K562 (cell line): ENCODE measurements at places on chromosomes 1 and 21.

DNA sequence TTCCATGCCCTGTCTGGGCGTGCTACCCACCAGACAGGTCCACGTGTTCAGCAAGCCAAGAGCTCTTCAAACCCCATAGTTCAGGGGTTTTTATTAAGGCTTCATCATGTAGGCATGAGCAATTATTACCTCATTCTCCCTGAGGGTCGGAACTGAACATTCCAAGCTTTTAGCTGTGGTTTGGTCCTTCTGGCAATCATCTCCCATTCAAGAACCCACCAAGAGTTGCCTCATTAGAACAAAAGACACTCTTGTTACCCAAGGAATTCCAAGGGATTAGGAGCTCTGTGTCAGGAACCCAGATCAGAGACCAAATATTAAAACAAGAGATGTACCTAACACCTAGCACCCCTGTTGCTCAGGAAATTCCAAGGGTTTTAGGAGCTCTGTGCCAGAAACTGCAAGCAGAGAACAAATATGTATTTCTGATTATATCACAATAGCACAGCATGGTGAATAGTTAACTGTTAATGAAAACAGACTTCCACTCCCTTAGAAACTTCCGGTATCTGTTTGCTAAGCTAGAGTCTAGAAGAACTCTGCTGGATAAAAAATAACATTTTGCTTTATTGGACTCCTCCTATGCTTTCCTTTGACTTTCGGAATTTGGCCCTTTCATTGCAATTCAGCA lies 201.2 kb upstream of the L1TD1 start:
- DNase-seq: no peak

- no peak for DNase-seq
Observed at GRCh38 chr21:44376606-44377005, 23.2 kb downstream of the TRPM2 start.

GRCh38 chr1:30872033-30872947 lies 36.3 kb downstream of the SDC3 start:
- peak; percentile 92 for DNase-seq

GRCh38 chr1:87042111-87042811 lies 127.8 kb downstream of the HS2ST1 start:
- DNase-seq: no peak

DNA sequence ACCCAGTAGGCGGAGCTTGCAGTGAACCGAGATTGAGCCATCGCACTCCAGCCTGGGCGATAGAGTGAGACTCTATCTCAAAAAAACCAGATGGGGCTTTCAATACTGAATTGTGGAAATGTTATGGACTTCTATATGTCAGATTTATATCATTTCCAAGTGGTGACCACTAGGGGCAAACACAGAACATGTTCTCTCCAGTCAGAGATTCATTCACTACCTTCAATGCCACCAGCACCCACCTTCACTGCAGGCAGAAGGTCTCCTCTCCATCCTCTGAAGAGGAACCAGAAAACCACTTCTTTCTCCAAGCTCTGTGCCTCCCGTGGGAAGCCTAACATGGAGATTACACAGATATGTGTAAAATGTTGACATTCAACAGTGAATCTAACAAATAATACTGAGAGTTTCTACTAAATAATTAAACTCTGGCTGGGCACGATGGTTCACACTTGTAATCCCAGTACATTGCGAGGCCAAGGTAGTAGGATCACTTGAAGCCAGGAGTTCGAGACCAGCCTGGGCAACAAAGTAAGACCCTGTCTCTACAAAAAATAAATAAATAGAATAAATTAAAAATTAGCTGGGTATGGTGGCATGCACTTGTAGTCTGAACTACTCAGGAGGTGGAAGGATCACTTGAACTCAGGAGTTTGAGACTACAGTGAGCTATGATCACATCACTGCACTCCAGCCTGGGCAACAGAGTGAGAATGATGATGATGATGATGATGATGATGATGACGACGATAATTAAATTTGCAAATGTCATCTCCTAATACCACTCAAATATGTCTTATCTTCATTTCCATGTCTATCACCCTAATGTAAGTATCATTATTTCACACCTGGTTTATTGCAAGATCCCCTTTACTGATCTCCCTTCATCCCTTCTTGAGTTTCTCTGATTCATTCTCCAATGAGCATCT lies 151.1 kb downstream of the ZNF281 start:
- DNase-seq: peak; percentile 42

DNA sequence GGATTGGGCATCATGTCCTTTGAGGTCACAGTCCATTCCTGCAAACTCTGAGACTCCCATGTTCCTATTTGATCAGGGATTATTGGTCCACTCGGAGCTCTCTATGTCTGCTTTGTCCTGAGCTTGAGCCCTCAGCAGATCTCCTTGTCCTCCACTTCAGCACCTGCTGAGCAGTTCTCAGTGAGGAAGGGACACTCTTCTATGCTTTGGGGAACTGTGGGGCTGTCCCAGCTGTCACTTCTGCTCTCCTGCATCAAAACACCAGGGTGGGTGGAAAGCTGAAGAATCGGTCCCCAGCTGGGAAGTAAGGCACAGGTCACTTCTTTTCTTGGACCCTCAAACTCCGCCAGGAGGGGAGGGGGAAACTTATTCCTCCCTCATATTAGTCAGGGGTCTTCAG lies 99.5 kb downstream of the PCP4 start:
- DNase-seq: no peak

DNA sequence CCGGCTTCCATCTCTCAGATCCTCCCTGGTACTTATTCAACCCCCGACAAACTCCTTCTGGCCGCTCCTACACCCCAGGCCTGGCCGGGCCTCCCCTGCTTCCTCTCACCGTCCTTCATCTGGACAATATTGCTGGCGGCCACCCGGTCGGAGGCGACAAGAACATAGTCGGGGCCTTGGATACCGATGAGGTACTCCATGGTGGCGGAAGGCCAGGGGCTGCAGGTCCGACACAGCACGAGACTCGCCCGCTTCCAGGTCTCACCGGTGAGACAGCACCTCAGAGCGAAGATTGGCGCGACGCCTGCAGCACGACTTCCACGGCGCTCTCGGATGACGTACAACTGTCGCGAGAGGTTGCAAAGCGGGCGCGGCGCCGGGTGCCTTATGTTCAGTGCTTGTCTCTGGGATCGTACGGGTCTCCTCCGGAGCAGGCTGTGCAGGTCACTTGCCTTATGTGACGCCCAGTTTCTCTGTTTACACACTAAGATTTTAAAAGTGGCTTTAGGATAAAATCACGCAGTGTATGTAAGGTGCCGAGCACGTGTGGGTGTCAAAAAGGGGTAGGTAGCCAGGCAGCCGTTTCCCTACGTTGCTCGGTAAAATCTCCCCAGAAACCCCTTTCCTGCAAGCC lies at the start of gene PSMB2:
Gene PSMB2 (minus strand): TSS at position 294 of the 634 bp plus-strand sequence. CDS start 94 bp downstream, at position 200.
- peak; percentile 100 for DNase-seq

DNA sequence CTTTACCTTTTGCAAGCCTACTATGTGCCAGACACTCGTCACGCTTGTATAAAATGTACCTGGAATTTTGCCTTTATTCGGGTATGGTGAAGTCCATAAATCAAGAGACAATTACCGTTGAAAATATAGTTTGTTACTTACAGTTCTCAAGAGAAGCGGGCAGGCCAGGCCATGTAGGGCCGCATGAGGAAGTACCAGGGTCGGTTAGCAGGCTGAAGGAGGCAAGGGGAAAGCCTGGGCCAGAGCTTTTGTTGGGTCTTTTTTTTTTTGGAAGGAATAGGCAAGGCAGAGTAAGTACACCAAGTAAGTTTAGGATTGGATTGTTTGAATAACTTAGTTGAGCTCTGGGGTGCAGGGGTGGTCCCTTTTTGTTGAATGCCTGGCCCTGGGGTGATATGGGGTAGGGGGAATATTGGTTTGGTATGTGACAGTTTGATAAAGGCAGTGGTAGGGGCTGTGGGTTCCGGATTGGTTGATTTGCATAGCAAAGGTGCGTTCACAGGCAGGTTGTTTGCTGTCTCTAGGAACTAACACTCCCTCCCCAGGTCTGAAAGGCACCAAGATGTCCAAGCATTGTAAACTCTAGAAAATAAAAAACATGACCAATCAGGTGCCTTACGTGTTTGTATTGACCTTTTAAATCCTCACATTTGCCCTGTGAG lies 80.7 kb downstream of the KAZN start:
- no peak for DNase-seq

- no peak for DNase-seq
Observed at GRCh38 chr1:147794570-147794969, 34.2 kb upstream of the GJA5 start.

DNA sequence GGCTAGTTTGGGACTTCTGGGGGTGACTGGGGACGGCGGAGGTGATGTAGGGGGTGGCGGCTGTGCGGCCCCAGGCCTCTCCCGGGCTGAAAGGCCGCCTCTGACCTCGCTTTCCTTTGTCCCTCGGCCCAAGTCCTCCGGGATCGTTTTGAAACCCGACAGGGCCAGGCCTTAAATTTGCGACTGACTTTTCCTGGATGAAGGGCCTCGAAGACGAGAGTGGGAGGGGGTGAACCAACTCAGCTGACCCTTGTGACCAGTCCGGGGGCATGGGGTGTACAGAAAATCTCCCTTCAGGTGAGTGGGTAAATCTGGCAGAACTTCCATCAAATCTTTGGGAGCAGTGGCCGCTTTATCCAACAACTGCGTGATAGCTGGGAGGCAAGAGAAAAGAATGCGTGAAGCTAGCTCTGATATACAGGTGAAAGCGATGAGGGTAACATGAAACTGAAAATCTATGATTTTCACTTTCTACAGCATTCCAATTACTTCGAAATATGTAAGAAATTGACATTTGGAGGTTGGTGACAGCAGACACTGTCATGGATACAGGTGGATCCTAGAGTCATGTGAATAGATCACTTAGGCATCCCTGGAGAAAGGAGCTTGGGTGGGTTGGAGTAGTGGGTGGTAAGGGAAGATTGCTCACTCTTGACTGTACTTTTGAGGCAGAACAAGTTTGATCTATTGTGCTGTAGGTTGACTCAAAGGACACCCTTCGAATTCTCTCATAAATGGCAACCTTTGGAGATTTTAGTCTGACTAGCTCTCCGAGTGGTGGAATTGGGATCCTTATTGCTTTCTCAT lies 885 bp downstream of the AHCYL1 start:
- DNase-seq: no peak

- DNase-seq: no peak
Observed at GRCh38 chr21:31161157-31161556, 122.9 kb upstream of the KRTAP19-8 start.

GRCh38 chr1:20323613-20323920 lies 32.9 kb downstream of the VWA5B1 start:
- DNase-seq: no peak

GRCh38 chr1:66282343-66282852 lies 251.6 kb upstream of the SGIP1 start:
- no peak for DNase-seq

- peak; percentile 82 for DNase-seq
Observed at GRCh38 chr21:46393451-46393940, 65.2 kb upstream of the DIP2A start.

DNA sequence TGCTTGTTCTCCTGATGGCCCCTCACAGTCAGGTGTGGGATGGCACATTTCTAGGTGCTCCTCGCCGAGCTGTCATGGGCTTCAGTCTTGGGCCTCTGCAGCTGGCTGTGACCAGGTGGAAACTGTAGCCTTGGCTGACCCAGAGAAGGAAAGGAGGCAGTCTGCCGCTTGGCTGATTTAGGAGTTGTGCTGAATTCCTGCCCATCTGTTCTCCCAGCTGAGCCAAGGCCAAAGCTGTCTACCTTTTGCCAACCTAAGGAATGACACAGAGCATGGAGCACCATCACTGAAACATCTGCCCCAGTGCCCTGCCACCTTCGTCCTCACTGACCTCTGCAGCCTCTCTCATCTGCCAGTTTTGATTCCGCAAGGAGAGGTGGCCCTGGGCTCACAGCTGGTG lies 27.9 kb downstream of the UTP25 start:
- no peak for DNase-seq

DNA sequence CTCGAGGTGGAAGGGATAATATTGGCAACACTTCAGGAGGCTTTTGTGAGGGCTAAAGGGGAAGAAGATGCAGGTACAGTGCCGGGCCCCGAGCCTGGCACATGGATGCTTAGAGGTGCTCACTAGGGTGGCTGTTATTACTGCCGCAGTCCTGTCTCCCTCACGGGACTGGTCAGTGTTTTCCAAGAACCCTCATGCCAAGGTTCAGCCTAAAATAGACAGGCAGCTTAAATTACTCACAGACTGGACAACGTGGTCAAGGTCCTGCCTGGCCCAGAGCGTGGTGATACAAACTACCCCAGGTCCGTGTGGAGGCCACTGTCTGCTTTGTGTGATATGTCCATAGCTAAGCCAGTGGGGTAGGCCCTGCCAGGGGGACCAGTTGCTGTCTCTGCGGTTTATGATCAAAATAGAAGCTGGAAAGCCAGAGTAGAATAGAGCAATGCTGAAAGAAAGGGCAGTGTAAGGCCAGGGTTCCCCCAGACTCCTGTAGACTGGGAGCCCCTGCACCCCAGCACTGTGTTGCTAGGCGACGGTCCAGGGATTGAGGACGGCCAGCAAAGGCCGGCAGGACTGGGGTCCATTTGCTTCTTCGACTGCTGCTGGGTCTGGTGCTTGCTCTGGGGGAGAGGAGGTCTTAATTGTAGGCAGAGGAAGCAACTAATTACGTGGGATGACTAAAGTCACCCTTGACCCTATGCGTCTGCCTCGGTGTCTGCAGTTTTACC lies 36.1 kb downstream of the ELAPOR1 start:
- DNase-seq: no peak

DNA sequence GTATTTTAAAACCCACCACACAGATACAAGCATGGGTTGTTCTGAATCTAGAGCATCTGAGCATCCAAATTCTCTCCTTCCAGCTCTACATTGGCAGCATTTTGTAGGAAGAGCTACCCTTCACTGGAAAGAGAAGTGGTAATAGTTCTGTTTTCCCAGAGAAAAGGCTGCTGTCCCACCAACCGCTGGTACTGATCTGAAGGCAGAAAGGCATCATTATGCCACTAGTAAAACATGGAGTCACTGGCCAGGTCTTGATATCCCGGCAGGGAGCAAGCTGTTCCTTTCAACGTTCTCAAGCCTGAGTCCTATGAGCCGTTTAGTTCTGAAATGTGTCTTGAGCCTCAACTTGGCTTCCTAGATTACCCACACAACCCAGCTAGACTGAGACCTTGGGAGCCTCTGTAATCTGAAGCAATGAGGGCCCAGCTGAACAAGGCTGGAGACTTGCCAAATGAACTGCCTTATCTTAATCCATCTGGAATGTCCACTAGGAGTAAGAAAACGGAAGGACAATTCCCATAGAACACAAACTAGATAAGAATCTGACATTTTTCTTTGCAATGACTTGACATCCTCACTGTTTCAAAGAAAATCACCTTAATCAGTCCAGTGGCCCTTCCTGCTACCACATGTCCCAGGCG lies 116.8 kb downstream of the KCNH1 start:
- peak; percentile 9 for DNase-seq

GRCh38 chr1:2962946-2963345 lies 58.3 kb upstream of the ACTRT2 start:
- no peak for DNase-seq
